ENCODE measurements at places on chromosomes 1 and 21.

GRCh38 chr1:240611619-240612480 lies at the start of gene GREM2:
GREM2 (minus strand) TSS chr1:240612155; CDS start chr1:240493475, 118,680 bp downstream.
- no peak for DNase-seq

DNA sequence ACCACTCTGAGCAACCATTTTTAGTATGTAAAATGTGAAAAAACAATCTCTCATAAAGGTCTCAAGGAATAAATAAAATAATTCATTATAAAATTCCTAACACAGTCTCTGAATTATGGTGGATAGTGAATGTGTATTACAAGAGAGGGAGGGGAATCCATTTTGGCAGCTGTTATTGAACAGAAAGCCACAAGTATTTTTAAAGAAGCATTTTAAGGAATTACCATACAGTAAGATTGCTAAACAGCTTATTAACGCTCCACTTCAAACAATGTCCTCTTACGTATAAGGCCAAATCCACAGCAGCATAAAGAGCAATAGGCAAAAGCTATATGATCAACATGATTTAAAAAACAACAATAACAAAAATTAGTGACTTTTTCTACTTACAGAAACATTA lies 18.4 kb downstream of the PIGK start:
- DNase-seq, result no peak

DNA sequence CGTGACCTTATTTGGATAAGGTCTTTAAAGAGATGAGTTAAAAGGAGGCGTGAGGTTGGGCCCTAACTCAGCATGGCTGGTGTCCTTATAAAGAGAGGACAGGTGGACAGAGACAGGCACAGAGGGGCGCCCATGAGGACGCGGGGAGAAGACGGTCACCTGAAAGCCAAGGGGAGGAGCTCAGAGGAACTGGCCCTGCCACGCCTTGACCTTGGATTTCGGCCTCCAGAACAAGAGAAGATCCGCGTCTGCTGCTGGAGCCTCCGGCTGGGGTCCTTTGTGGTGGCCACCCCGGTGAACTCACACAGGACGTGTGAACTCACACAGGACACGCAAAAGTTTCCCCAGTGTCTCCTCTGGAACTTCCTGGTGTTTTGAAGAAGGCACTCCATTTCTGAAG lies 122.7 kb downstream of the SIK1 start:
- no peak for DNase-seq

DNA sequence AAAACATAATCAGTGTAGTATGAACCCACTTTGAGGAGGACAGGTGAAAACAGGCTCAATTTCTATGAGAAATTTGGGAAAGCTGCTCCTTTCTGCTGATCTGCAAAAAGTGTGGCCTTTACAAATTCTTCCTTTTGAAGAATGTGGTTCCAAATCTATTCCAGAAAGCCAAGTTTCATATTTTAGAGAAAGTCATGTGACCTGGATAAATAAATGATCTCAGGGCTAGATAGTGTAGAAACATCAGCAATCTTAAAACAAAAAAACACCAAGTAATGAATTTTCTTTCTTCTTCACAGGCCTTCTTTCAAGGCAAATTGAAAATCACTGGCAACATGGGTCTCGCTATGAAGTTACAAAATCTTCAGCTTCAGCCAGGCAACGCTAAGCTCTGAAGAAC lies 11.7 kb upstream of the PODN start:
- DNase-seq, result no peak

GRCh38 chr1:28983509-28984310 lies 69.3 kb downstream of the EPB41 start:
- DNase-seq, result no peak

DNA sequence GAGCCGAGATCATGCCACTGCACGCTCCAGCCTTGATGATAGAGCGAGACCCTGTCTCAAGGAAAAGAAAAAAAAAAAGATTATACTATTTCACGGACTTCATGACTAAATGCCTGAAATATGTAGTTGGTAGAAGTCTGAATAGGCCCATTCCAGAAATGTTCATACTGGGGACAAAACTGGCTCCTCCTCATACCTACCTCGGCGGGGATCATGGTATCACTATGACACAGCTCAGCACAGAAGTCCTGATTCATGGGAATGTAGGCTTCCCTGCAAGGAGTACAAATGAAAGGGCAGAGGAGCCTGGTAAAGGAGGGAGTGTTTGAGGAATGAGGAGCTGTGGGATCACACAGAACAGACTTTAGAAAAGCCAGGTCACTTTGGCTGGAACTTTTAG lies 5.0 kb downstream of the SPATA46 start:
- no peak for DNase-seq

GRCh38 chr1:15876357-15877055 lies 29.0 kb downstream of the SPEN start:
- DNase-seq, result no peak

- no peak for DNase-seq
Measured at GRCh38 chr1:69081668-69082067, 486.1 kb upstream of the LRRC7 start.

GRCh38 chr21:42892582-42892930 lies 553 bp upstream of the NDUFV3 start:
- DNase-seq, result no peak

DNA sequence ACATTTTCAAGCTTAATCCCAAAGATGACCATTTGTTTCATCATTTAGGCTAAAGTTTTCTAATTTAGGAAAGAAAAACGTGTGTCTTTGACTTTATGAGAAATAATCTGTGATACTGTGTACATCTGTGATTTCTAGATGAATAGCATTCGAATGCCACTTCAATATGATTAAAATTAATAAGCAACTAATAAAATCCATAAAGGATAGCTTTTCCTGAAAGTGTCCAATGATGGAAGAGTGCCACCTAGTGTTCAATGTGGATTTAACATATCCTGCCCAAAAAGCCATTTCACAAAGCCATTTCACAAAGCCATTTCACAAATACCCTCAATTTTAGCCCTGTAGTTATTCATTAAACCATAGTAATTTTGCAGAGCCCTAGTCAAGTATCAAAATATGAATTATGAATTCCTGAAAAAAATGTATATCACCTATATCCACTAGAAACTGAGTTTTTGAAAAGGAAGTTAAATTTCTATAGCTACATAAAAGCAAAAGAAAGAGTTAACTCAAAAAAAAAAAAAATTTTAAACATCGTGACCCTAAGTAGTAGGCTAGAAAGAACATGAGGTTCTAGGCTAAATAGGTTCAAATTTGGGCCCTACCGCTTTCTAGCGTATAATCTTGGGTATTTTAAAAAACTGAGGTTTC lies 19.1 kb downstream of the NME7 start:
- peak; percentile 45 for DNase-seq

- DNase-seq, result no peak
Measured at GRCh38 chr1:44239331-44239960, 26.2 kb downstream of the DMAP1 start.

DNA sequence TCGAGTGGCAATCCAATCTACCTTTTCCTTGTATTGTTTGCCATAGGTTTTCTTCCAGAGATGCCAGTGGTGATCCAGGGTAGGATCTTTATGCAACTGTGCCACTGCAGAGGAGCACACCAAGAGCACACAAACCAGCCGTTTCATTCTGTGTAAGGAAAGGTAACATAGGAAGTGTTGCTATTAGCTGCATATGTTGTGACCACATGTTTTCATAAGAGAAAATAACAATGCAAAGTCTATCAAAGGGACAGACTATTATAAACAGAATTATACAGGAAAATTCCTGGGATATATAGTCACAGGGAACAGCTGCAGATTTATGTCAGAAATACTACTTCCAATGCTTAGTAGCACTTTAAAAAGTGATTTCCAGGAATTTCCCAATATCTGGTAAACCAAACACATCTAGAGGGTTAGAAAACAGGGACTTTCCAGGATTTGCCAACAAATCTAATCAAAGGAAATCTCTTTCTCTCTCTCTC lies 919 bp downstream of the CTSS start:
- DNase-seq, result peak; percentile 40

DNA sequence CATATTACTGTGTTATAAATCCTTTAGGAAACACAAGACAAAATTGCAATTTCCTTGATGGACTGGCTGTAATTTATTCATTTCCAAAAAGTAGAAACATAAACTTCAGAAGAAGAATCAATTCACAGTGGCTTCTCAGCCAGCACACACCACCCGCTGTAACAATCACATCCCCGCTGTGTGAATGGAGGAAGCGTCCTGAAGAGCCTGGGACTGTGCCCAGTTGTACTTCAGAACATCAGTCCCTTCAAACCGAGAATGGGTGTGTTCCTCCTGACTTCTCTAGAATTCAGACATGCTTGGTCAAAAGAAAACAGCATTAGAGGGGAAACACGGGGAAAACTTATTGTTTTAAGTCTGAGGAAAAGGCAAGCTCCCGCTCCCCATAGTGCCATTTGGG lies 28.8 kb upstream of the CD84 start:
- no peak for DNase-seq

- DNase-seq, result no peak
Measured at GRCh38 chr1:168167806-168168205, 11.0 kb upstream of the TIPRL start.

All from RCC 7860 (cell line).